RCC 7860 (cell line): ENCODE measurements at places on chromosomes 2 and 18.

DNA sequence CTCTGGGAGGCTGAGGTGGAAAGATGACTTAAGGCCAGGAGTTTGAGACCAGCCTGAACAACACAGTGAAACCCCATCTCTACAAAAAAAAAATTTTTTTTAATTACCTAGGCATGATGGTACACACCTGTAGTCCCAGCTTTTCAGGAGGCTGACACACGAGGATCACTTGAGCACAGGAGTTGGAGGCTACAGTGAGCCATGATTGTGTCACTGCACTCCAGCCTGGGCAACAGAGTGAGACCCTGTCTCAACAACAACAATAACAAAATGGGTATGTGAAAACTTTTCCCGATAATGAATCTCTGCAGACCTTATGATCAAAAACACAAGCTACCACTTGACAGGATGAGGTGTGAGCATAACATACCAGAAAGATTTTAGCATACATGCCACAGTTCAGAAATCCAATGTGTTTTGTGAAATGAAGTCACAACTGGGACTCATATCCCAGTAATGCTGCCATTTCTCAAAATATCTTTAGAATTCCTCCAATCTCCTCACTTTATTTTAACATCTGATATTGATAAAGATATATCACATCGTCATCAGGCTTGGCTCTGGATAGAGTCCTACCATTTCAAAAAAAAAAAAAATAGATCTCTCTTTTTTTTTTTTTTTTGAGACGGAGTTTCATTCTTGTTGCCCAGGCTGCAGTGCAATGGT, 74.0 kb upstream of the PELI1 start:
- DNase-seq = no peak

DNA sequence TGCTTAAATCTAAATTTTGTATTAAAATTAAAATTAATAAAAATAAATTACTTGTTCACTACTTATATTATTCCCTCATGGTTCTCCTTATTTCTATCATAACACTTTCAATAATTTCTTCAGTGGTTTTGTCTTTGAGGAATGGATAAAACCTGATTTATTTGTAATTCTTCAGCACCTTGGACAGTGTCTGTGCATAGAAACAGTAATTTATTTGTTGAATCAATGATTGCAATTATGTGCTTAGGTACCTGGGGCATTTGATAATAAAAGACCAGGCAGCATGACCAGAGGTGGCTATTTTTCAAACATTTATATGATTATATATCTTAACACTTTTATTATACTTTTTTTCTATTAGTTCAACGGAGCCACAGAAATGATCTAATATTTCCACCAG, 1062.7 kb downstream of the DSC3 start:
- DNase-seq = no peak

GRCh38 chr18:12088731-12089375, 4.8 kb upstream of the ANKRD62 start:
- no peak for DNase-seq

DNA sequence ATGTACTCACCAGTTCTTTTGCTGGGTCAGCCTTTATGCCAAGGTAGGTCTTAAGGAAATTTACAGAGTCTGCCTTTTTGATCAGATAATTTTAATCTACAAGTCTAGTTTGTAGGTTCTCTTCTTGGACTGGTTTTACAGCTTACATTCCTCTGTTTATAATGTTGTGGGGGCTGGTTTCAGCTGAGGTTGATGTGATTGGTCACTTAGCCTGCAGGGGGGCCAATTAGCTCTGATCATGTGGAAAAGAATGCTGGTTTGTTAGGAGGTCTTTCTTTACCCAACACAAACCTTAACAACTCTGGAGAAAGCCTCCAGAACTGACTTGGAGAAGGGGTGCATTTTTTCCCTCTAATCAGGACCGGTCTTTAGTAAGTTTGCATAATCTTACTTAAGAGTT, at the start of gene KCNJ13:
Gene KCNJ13, minus strand, starts transcription at position 131 of the 400 bp plus-strand sequence. CDS start 5,203 bp downstream, outside the sequence.
- DNase-seq = no peak

DNA sequence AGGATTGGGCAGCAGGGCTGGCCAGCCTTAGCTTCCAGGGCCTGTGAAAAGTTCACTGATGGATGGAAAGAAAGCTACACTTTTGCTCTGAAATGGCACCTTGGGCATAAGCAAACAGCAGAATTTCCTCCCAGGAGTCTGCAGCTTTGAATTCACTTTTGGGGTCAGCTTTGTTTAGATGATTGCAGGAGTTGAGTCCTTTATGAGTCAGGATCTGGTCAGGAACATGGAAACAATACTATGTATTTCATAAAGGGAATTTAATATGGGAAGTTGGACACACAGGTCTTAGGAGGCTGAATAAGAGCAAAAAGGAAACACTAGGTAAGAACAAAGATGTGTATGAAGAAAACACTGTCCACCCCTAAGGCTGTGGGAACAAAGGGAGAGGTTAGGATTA, 345.3 kb downstream of the TSN start:
- DNase-seq = no peak

GRCh38 chr2:157722580-157723234, 94.0 kb upstream of the ACVR1C start:
- DNase-seq = peak; percentile 24

- no peak for DNase-seq
Observed at GRCh38 chr2:147100406-147101035, 744.3 kb upstream of the ACVR2A start.

- DNase-seq = no peak
Observed at GRCh38 chr2:170147576-170147975, 30.4 kb upstream of the MYO3B start.

- DNase-seq = peak; percentile 86
Observed at GRCh38 chr2:84486441-84487115, 27.5 kb upstream of the SUCLG1 start.

- no peak for DNase-seq
Observed at GRCh38 chr2:15809404-15809803, 130.9 kb upstream of the MYCN start.

- no peak for DNase-seq
Observed at GRCh38 chr2:41829052-41829451, 218.8 kb upstream of the PKDCC start.

GRCh38 chr2:190781604-190782198, 98.9 kb upstream of the GLS start:
- peak; percentile 60 for DNase-seq

DNA sequence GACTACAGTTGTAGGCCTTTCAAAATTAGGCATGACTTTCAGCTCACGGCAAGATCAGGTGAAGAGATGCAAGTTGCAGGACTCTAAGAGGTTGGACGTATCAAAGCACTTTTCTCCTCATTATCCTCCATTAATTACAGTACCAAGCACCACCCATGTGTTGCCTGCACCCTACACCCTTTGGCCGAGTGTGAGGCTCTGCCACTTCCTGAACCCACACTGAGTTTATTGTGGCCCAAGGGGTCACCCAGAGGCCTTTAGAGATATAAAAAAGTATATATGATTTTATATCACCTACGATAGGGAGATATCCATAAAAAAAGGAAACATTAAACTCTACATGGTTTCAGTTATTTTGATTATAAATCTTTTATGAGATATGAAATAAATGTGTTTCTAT, 2.8 kb downstream of the UGT1A8 start:
- no peak for DNase-seq

- DNase-seq = no peak
Observed at GRCh38 chr2:64493788-64494187, 30.3 kb upstream of the AFTPH start.

DNA sequence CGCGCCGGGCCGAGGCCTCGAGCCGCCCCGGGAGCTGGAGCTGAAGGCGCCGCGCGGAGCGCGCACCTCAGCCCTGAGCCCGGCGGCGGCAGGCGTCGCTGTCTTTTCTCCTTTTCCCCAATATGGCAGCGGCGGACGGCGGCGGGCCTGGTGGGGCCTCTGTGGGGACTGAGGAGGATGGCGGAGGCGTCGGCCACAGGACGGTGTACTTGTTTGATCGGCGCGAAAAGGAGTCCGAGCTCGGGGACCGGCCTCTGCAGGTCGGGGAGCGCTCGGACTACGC, 369 bp downstream of the SMCHD1 start:
- DNase-seq = no peak

GRCh38 chr2:239884875-239885274, 140.3 kb downstream of the NDUFA10 start:
- DNase-seq = no peak

- DNase-seq = no peak
Observed at GRCh38 chr2:71940695-71941094, 207.0 kb downstream of the CYP26B1 start.

DNA sequence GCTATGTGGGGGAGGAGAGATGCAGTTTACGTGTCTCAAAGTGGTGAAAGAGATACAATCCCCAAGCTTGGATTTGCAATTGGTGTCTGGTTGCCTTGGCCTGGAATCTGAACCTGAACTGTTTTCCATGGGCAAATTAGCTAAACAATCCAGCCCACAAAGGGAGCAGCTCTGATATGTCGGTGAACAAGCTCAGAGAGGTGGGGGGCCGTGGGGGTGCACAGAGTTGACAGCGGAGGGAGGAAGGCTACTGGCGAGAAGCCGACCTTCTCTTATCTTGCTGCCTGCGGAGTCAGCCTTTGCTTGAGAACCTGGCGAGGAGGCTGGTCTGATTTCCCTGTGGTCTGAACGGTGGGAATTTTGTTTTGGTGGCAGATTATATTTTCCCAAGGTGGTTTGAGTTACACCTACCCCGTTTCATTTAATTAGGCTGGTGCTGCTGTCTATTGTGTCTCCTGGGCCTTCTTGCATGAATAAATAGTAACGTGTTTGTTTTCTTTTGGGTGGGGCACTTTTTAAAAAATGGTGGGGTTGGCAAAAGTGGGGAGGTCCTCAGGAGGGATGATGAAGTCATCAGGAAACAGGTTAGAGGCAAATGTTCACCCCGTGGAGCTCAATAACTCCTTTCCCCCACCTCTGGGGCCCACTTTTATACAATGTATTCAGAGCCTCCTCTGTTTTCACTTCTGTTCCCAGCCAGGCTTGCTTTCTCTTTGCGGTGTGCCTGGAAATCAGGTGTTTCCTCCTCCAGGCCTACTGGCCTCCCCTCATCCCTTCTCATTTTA, 80.9 kb upstream of the IGFBP5 start:
- DNase-seq = no peak

DNA sequence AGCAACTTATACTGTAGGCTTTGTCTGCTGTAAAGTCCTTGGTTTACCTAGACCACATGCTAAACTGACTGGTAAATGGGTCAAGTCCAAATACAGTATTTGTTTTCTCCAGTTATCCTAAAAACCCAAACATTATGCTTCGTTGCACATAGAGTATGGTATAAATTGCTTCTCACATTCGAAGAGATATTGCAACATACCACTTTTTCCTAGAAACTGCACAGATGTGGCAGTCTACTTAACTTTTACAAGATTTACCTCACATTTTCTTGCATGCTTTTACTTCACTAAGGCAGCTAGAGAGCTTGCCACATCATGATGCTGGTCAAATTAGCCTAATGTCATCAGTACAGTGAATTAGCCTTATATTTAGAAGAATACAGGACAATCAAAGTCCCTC, 66.0 kb upstream of the SCN7A start:
- no peak for DNase-seq

DNA sequence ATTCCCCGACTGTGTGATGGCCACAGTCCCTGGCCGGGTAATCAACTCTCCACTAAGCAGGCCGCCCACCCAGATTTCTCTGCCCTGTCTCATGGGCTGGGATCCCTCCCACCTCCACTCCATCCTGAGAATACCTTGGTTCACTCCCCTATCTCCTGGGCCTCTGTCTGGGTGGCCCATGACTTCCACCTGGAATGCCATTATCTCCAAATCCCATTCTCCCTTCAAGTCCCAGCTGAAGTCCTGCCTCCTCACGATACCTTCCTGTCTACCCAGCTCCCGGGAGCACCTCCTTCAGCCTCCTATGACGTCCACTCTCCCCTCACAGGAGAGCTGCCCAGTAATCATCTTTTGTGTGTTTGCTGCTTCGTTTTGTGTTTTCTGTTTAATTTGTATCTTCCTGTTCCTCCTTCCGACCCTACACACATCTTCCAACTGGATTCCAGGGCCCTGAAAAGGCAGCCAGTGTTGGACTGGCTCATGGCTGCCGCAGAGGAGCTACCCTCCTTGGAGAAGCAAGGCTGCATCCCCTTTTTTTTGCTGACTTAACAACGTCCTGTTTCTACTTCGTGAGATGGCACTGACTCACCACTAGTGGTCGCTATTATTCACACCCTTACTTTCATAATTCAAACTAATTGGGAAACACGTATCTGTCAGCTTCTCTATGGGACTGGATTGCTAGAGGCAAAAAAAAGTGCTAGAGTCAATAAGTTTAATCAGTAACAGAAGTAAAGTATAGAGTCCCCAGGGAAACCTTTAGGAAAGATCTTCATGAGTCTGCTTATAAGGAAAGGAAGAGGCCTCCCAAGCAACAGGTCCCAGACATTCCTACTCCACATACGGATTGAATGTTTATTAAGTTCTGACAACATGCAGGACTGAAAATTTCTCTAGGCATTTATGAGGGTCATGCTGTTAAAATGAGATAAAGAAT, 171.9 kb upstream of the GATA6 start:
- DNase-seq = peak; percentile 46

DNA sequence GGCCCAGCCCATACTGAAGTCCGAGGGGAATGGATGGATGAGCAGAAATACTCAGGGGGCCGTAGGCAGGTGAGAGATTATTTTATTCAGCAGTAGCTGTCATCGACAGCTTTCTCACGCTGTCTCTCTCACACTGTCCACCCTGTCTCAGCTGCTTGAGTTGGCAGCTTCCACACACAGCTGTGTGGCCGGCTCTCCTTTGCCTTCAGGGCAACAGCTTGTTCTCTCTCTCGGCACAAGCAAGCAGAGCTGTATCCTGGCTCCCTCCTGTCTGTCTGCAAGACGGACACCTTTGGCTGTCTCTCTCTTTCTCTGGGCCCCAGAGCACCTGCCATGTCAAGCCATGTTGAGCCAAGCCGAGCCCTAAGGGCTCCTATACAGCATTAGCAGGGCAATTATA, 9.8 kb upstream of the PAPOLG start:
- no peak for DNase-seq

DNA sequence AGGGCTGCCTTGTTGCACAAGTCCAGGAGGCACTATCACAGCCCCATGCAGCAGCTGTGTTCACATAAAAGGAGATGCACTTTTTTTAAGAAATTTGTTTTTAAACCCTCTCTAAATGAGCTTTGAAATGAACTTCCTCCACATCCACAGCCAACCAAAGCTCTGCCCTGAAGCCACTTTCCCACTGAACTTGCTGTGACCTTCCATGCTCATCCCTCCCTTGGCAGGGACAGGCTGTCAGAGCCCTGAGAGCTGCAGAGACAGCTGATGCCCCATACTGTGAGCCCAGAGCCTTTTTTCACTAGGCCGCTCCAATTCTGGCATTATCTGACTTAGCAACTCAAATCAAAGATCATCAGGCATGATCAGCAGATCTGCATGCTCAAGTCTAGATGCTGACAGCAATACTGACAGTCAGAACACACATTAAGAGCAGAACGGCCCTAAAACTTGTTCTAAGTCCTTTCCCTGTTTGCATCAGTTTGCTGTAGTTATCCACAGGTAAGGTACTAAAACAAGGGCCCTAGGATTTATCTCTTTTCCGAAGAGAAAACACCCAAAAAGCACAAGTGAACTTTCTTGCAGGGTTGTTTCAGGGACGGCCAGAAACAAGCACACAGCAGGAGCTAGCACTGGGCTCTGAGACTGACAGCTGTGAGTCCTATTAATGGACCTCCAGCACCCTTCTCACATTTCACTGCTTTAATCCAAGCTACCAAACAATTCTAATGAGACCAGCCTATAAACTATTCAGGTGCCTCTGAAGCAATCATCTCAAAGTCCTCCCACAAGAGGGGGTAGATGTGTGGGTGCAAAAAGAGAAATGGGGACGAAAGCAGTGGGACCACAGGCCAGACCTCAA, 34.9 kb downstream of the RNU4ATAC start:
- no peak for DNase-seq
